NCI-H1092 (cell line): ENCODE measurements at places on chromosomes 5 and 9.

GRCh38 chr9:22097707-22098106, 88.6 kb upstream of the CDKN2B start:
- no peak for DNase-seq

- no peak for DNase-seq
Observed at GRCh38 chr9:114050646-114051045, 27.5 kb downstream of the AMBP start.

DNA sequence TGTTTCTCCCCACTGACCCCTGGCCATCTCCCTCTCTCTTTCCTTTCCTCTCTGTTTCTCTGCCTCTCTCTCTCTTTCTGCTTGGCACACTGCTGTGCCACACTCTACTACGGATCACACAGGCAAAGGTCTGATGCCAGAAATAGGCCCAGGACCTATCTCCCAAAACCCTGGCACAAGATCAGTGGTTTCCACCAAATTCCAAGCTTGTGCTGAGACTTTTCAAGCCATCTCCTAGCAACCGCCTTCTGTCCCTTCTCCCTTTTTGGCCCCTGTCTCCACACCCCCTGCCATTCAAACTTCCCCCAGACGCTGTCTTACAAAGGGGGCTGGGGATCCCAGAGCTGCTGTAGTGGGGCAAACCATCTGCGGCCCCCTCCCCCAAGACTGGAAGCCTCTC, 38.5 kb upstream of the RARS1 start:
- DNase-seq, result no peak

- DNase-seq, result no peak
Observed at GRCh38 chr5:1027631-1028441, 19.2 kb downstream of the NKD2 start.

GRCh38 chr5:39605145-39605544, 180.4 kb upstream of the DAB2 start:
- no peak for DNase-seq

DNA sequence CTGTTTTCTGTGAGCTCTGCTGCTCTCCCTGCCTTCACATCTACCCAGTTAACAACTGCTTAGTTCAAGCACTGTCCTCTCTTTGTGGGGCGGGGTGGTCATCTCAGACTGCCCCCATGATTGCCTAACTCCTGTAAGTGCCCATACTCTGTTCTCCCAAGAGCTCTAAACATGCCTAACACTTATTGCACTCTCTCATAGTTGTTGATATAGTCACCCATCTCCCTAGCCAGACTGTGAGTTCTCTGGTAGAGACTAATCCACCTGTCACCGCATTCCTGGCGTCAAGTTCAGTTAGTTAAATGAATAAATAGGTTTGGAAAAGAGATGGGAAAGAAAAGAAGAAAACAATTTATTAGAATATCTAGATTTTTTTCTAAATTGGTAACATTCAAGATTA, 18.3 kb upstream of the MUSK start:
- no peak for DNase-seq

- no peak for DNase-seq
Observed at GRCh38 chr5:92019376-92019990, 636.4 kb upstream of the ARRDC3 start.

GRCh38 chr9:131204285-131204684, 72.0 kb downstream of the FAM78A start:
- no peak for DNase-seq

GRCh38 chr5:55445791-55446190, 89.0 kb downstream of the PLPP1 start:
- DNase-seq, result no peak

GRCh38 chr9:119167876-119168275, 201.4 kb downstream of the BRINP1 start:
- DNase-seq, result no peak

DNA sequence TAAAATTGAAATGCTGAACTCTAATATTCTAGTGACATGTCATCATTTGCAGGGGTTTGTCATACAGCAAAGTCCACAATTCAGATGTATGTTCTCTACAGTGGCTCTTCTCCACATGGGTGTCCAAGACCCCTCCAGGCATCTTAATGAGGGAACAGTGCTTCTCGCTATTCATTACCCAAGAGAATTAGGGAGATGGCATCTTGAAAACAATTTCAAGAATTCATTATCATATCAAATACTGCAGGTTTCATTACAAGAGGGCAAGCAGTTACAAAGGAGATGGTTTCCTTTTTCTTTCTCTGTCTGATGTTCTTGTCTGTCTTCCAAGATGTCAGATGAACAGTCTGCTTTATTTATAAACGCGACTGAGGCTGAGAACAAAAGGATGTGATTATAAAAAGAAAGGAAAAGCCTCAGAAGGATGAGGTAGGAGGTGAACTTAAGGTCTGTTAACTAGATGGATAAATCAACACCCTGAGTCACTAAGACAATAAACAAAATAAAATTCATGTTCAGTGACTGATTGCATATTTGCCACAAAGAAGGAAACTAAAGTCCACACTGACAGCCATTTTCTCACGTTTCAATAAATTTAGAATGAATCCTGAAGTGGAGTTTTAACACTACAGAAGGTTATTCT, 326.7 kb upstream of the EFNA5 start:
- DNase-seq, result no peak

DNA sequence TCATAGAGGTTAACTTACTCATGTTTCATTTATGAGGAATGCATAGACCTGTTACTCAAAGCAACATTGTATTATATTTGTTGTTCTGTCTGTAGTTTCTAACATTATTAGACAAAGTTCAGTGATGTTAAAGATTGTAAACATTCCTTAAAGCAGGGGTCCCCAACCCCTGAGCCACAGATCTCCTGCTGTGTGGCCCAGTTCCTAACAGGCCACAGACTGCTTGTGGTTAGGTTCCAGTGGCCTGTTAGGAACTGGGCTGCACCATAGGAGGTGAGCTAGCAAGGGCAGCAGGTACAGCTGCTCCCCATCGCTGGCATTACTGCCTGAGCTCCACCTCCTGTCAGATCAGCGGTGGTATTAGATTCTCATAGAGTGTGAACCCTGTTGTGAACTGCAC, 181.1 kb downstream of the KDM4C start:
- DNase-seq, result no peak

DNA sequence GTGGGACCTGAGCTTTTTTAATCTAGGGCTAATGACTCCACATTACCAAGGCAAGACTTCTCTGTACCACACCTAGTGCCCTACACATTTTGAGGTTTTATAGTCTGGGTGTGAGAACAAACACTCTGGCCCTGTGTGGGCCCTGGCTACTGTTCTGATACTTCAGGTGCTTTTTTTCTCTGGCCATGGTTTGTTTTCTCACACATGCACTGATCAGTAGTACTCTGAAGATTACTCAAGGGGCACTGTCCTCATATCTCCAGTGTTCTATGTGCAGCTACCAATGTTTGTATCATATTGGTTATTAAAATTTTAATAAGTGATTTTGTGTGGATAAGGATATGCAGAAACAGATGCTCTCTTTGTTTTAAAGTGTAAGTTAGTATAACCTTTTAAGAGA, 5.9 kb upstream of the C9orf40 start:
- no peak for DNase-seq
